Stimulated activated CD4-positive, alpha-beta T cell treated with anti-CD3 and anti-CD28 coated beads, TNF-alpha, amount 100 ng/mL, for 1 hour (primary cell): ENCODE measurements at places on chromosomes 3 and 15.

GRCh38 chr3:71511446-71511845 lies 72.1 kb downstream of the FOXP1 start:
- no peak for DNase-seq

- no peak for DNase-seq
Observed at GRCh38 chr3:178519701-178520100, 16.5 kb upstream of the KCNMB2 start.

GRCh38 chr15:66287461-66288057 lies 5.8 kb upstream of the DIS3L start:
- DNase-seq = no peak

DNA sequence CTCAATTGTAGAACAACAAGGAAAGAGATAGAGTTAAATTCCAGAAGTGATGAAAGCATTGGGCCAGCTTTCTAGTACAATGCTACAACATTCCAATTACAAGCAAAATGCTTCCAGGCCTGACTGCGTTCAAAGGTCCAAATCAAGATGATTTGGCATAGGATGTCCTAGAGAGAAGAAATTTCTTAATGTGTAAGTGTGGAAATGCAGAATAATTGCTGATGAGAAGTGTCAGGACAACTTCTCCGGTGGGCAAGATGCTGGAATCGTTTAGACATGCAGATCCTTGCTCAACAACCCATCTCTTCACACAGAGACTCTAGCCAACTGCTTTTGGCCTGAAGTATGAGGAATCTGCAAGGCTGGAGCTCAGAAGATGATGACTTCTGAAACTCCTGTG lies 71.1 kb upstream of the PDZRN3 start:
- no peak for DNase-seq

- DNase-seq = no peak
Observed at GRCh38 chr15:38308797-38309196, 56.2 kb downstream of the SPRED1 start.

- no peak for DNase-seq
Observed at GRCh38 chr3:112114576-112115160, 18.4 kb downstream of the GCSAM start.

DNA sequence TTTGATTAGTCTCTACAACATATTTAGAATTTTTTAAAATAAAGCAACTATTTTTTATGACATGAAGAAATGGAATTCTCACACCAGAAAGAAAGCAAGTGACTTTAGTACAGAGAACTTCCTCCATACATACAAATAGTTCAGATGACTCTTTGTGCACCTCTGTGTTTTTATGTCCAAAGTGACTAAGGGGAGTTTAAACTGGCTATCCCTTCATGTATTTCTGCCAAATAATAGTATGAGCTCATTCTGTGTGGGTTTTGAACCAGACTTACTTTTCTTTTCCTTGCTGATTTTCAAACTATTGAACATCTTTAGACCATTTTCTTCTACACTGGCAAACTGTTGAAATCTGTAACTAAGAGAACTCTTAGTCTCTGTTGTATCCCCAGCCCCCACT lies 196.3 kb downstream of the EPHA3 start:
- no peak for DNase-seq

- DNase-seq = no peak
Observed at GRCh38 chr3:189160519-189161309, 11.1 kb upstream of the TPRG1 start.

GRCh38 chr15:94233441-94233840 lies 2.1 kb downstream of the MCTP2 start:
- DNase-seq = no peak

- DNase-seq = no peak
Observed at GRCh38 chr3:31364188-31364587, 168.5 kb upstream of the STT3B start.

DNA sequence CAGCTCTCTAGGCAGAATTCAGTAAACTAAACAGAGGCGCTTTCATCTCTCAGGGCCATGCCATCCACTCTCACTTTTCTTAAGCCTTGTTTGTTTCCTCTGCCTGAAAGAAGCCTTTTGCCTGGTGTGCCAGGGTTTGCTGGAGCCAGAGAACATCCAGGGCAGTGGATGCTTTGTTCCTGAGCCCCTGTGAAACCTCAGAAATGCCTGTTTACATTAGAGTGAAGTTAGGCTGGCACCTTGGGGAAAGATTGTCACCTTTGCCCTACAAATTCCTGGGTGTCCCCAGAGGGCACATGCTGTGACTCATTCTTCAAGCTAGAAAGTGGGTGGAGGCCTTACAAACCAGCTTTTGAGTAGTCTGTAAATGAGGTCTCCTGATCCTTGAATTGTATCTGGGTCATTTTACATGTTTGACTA lies 10.7 kb upstream of the TRAK1 start:
- DNase-seq = no peak

DNA sequence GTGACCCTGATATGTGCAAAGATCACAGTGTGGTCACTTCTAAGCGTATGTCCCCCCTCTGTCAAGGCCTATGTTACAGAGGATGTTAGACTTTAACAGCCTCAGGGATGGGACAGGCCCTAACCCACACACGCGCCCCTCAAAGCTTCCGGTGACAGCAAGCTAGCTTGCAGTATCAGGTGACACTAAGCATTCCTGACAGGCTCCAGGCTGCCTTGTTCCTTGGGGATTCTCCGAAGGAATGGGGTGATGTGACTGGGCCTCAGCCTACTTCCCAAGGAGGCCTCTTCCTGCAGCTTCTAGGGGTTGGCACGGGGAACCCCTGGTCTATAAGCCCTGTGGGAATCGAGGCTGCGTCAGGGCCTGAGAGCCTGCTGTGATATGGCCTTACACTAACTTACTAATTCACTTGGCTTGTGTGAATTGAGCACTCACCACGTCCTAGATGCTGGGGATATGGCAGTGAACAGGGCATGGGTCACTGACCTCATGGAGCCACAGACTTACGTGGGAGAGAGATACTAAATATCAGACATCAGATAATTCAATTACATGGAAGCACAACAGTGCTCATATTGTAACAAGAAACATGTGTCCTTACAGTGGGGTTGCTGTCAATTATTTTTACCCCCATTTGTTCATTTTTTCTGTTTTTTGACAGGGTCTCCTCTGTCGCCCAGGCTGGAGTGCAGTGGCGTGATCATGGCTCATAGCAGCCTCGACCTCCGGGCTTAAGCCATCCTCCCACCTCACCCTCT lies 11.4 kb upstream of the SPTBN5 start:
- DNase-seq = no peak

GRCh38 chr15:60152386-60152785 lies 148.3 kb downstream of the FOXB1 start:
- DNase-seq = no peak

- no peak for DNase-seq
Observed at GRCh38 chr15:97224191-97224641, 736.3 kb upstream of the ARRDC4 start.
